ENCODE measurements at places on chromosomes 1 and 21.

DNA sequence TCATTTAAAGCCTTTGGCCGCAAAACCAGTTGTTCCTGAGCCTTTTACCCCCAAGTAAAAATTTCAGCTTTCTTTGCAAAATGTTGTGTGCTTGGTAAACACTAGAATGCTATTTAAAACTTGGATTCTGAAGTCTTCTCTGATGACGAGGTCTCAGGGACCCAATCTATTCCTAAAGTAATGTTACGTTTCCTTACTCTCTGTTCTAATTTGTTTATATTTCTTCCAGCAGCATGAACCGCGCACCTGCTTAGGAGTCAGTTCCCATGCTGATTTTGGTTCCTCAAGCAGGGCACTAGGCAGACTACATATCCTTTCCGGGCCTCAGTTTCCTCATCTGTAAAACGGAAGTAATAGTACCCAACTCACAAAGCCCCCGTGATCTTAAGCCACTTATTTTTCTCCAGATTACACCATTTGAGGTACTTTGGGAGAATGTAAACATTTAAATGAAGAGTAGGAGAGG is 969 bp upstream of the ALDH4A1 start:
- peaks cover 31% of the 10 kb centered on the region for H3K4me1 ChIP-seq
- no peak for DNase-seq

GRCh38 chr1:45622524-45623394 is 1.1 kb downstream of the CCDC17 start:
- H3K27me3 ChIP-seq: no peaks in the 10 kb centered on the region
- peak overlapping the region; percentile 19 for H3K4me3 ChIP-seq
- no peak for DNase-seq
- peak overlapping the region; percentile 84 for H3K27ac ChIP-seq
- peaks cover 7% of the 10 kb centered on the region for H3K36me3 ChIP-seq

- no peak overlapping the region for H3K27ac ChIP-seq
- H3K4me1 ChIP-seq: peaks cover 12% of the 10 kb centered on the region
- H3K36me3 ChIP-seq: no peaks in the 10 kb centered on the region
- no peak overlapping the region for H3K4me3 ChIP-seq
- no peaks in the 10 kb centered on the region for H3K27me3 ChIP-seq
Measured at GRCh38 chr1:114561333-114561732, 20.1 kb downstream of the BCAS2 start.

DNA sequence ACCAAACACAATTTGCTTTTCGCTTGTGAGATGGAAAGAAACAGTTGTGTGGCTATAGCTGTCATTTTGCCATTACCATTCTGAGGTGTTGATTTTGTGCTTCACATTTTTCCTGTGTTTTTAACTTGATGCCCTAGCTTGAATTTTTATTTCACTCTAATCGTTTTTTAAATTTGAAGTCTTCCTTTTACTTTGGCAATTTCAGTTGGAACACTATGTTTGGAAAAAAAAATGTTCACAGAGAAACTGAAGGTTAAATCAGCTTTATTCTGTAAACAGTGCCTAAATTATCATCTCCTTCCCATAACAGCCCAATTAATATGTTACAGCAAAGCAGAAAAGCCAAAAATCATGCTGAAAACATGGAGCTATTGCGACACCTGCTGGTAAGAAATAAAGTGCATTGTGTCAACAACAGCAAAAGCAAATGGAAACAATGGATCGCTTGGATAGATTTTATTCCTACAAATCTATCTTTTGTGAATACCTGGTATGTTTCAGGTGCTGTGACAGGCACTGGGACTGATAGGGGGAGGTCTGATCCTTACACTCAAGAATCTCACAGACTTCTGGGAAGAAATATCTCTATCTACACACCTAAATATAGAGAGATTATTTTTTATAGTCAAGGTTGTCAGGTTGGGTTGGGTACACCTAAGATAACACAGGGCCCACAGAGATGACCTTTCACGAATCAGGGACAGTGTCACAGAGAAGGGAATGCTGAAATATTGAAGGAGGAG is 16.2 kb upstream of the ERICH3 start:
- no peak overlapping the region for H3K27ac ChIP-seq
- no peaks in the 10 kb centered on the region for H3K36me3 ChIP-seq
- no peak for DNase-seq
- no peaks in the 10 kb centered on the region for H3K27me3 ChIP-seq
- no peaks in the 10 kb centered on the region for H3K4me1 ChIP-seq

DNA sequence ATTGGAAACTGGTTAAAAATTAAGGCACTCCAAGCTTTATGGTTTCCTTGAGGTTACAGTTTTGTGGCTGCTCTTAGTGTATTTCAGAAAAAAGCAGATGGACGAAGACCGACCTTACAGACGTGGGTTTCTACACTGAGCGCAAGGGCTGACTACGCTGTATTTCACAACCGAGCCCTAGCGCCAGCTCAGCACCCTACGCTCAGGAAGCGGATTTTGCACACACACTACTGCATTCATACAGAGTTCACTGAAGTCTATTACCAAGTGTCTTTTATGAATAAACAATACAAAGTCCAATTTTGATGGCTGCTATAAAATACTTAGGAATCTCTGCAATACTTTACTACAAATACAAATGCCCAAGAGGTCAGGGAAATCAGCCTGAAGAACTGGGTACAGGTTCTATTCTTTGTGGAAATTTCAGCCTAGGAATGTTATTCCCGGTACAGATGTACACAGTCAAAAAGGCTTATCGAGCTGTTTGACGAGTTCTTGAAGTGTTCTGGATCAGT is 23.8 kb downstream of the PTTG1IP start:
- no peak overlapping the region for H3K27ac ChIP-seq
- H3K4me1 ChIP-seq: peaks cover 13% of the 10 kb centered on the region
- H3K36me3 ChIP-seq: peaks cover 34% of the 10 kb centered on the region
- H3K4me3 ChIP-seq: no peak overlapping the region

DNA sequence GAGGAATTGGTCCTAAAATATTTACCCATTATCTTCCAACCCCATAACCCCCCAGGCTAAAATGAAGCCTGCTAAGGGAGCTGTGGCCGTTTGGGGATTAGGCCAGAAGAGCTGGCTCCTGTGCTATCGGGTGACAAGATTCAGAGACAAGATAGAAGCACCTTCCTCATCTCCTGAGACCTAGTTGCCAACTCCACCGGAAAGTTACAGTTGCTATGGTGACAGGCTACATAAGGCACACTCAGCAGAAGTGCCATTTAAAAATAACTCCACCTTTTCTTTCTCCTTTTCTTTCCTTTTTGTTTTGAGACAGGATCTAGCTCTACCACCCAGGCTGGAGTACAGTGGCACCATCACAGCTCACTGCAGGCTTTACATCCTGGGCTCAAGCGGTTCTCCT is 43.6 kb upstream of the ROR1 start:
- no peak overlapping the region for H3K4me3 ChIP-seq
- peaks cover 12% of the 10 kb centered on the region for H3K4me1 ChIP-seq
- no peaks in the 10 kb centered on the region for H3K27me3 ChIP-seq
- no peak overlapping the region for H3K27ac ChIP-seq

- H3K27ac ChIP-seq: no peak overlapping the region
- peaks cover 62% of the 10 kb centered on the region for H3K4me1 ChIP-seq
- no peak overlapping the region for H3K4me3 ChIP-seq
- no peaks in the 10 kb centered on the region for H3K27me3 ChIP-seq
- no peak for DNase-seq
Measured at GRCh38 chr1:23594927-23595353, 35.6 kb upstream of the ID3 start.

DNA sequence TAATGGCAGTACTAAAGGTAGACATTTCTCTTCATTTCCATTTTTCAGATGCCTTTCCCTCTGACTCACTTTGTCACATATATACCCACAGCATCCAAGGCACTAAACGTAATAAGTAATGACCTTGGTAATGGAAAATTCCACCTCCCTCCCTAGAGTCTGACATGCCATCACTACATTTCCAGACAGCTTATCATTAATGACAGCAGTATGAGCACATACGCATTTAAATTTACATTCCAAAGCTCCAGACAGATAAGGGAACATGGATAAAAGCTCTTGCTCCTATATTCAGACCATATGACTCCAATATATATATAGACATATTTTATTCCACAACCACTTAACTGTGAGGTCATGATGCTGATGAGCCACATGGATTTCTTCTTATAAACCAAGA is 191.7 kb upstream of the GORAB start:
- H3K27me3 ChIP-seq: no peaks in the 10 kb centered on the region
- no peak for DNase-seq
- H3K36me3 ChIP-seq: no peaks in the 10 kb centered on the region
- H3K27ac ChIP-seq: no peak overlapping the region
- no peak overlapping the region for H3K4me3 ChIP-seq

GRCh38 chr1:23809751-23810171 is 9.2 kb upstream of the GALE start:
- H3K36me3 ChIP-seq: no peaks in the 10 kb centered on the region
- H3K4me1 ChIP-seq: no peaks in the 10 kb centered on the region
- H3K27ac ChIP-seq: no peak overlapping the region
- H3K27me3 ChIP-seq: no peaks in the 10 kb centered on the region
- H3K4me3 ChIP-seq: no peak overlapping the region
- DNase-seq: peak; percentile 26

GRCh38 chr1:247077876-247078257 is 744 bp downstream of the ZNF670 start:
- peak overlapping the region; percentile 77 for H3K4me3 ChIP-seq
- H3K36me3 ChIP-seq: no peaks in the 10 kb centered on the region

GRCh38 chr1:109806733-109807400 is 43.1 kb upstream of the EPS8L3 start:
- H3K27ac ChIP-seq: no peak overlapping the region
- no peaks in the 10 kb centered on the region for H3K27me3 ChIP-seq
- H3K4me1 ChIP-seq: peaks cover 4% of the 10 kb centered on the region
- no peaks in the 10 kb centered on the region for H3K36me3 ChIP-seq

DNA sequence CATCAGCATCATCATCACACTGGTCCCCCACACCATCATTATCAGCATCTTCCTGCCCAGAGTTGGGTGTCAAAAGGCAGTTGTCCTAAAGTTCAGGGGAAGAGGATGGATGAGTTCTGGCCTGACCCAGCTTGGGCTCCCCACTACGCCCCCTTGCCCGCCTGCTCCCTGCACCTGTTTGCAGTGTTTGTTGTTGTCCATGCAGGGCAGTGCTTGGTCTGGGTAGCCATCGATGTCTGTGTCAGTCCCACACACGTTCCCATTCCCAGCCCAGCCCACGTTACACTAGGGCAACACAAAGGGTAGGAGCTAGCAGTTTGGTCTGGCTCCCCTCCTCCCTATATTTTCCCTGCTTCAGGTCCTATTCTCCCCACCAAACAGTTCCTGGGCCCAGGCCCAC is 6.8 kb downstream of the THBS3 start:
- H3K36me3 ChIP-seq: no peaks in the 10 kb centered on the region
- H3K27me3 ChIP-seq: no peaks in the 10 kb centered on the region
- H3K27ac ChIP-seq: no peak overlapping the region
- H3K4me1 ChIP-seq: no peaks in the 10 kb centered on the region
- DNase-seq: no peak
- H3K4me3 ChIP-seq: no peak overlapping the region

GRCh38 chr21:33232291-33233034 is 2.7 kb downstream of the IFNAR2 start:
- no peak overlapping the region for H3K27ac ChIP-seq
- H3K4me1 ChIP-seq: peaks cover 6% of the 10 kb centered on the region
- DNase-seq: no peak
- H3K4me3 ChIP-seq: no peak overlapping the region
- H3K36me3 ChIP-seq: no peaks in the 10 kb centered on the region
- no peaks in the 10 kb centered on the region for H3K27me3 ChIP-seq

DNA sequence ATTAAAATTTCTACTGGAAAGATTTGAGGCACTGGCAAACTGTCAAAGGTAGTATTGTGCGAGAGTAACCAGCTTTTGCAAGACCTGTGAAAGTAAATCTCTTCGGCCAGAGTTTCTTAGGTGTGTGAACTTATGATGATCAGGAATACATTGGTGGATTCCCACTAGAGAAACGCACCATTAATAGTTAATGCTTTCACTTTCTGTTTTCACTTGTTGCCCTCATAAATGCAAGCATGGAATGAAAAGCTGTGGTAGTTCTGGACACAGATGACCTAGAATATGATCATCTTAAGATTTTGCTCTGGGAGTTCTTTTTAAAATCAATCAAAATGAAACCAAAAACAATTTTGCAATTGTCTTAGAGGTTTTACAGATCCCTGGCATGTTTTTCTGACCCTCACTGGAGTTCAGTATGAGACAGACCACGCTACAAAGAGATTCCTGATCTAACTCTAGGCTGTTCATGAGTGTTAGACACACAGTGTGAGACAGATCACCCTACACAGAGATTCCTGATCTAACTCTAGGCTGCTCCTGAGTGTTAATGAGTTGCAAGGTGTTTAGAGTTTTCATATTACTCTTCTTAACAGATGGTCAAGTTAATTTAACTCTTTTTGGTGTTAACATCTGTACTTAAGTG is 98.8 kb downstream of the SDCCAG8 start:
- DNase-seq: no peak
- peaks cover 18% of the 10 kb centered on the region for H3K4me1 ChIP-seq
- peak overlapping the region; percentile 18 for H3K4me3 ChIP-seq
- H3K27me3 ChIP-seq: no peaks in the 10 kb centered on the region
- no peaks in the 10 kb centered on the region for H3K36me3 ChIP-seq

DNA sequence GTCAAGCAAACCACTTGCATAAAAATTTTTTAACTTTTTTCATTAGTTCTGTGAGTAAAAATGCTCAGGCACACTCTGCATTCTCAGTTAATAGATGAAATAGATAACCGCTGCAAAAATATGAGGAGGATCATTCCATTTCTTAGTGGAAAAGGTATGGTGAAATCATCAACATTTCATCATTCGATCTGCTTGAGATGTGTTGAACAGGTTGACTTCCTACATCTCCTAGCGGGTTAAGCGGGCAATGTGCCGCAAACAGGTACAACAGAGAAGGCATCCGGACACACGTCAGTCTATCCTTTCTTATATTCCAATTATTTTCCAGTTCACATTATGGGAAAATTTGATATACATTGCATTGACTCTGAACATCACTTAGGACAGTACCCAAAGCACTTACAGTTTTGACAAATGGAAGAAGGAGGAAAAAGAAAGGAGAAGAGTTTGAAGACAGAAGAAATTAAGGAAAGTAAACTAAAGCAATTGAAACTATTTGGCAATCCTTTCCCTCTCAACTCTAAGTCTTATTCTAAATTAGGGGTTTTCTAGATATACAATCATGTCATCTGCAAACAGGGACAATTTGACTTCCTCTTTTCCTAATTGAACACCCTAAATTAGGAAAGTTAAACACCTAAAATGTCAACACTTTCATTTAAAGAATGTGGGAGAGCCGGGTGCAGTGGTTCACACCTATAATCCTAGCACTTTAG is 33.5 kb downstream of the NIBAN1 start:
- DNase-seq: no peak
- no peak overlapping the region for H3K27ac ChIP-seq
- no peak overlapping the region for H3K4me3 ChIP-seq
- H3K27me3 ChIP-seq: no peaks in the 10 kb centered on the region
